ENCODE measurements at places on chromosomes 5 and 9.

GRCh38 chr5:42593591-42593990 is 163.0 kb upstream of the CCDC152 start:
- H3K4me1 ChIP-seq: peaks cover 41% of the 10 kb centered on the region
- no peaks in the 10 kb centered on the region for H3K36me3 ChIP-seq
- H3K4me3 ChIP-seq: no peak overlapping the region
- DNase-seq: no peak
- H3K27ac ChIP-seq: no peak overlapping the region

- H3K27me3 ChIP-seq: peaks cover 11% of the 10 kb centered on the region
- no peak for DNase-seq
- peaks cover 8% of the 10 kb centered on the region for H3K4me1 ChIP-seq
- H3K4me3 ChIP-seq: no peak overlapping the region
- no peak overlapping the region for H3K27ac ChIP-seq
- H3K36me3 ChIP-seq: no peaks in the 10 kb centered on the region
Observed at GRCh38 chr5:14129123-14129522, 14.0 kb upstream of the TRIO start.

- no peak overlapping the region for H3K27ac ChIP-seq
- H3K27me3 ChIP-seq: no peaks in the 10 kb centered on the region
- H3K4me3 ChIP-seq: no peak overlapping the region
Observed at GRCh38 chr5:140197023-140197422, 22.0 kb downstream of the CYSTM1 start.

DNA sequence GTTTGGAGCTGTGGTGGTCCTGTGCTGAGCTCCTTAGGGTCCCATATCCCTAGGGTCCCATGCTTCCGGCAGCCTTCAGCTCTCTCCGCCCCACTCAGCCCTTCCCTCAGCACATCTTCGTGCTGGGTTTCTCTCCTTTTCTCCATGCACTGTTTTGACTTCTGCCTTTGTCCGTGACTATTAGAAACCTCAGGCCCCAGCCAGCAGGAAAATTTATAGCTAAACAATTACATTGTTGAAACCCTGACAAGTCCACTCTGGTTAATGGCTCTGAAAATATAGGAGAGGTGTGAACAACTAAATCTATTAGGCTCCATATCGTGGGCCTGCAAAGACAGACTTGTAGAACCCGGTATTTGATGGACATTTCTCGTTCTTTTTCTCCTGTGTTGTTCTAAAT is 523.7 kb downstream of the CCDC171 start:
- no peak for DNase-seq
- peaks cover 7% of the 10 kb centered on the region for H3K4me1 ChIP-seq
- no peak overlapping the region for H3K4me3 ChIP-seq
